ENCODE measurements at places on chromosomes 7 and 10.

- no peak for DNase-seq
These were observed 253.2 kb upstream of the SMIM30 start for GRCh38 chr7:113371416-113372043.

- no peak for DNase-seq
These were observed 162.1 kb downstream of the PLCE1 start for GRCh38 chr10:94155722-94156271.

DNA sequence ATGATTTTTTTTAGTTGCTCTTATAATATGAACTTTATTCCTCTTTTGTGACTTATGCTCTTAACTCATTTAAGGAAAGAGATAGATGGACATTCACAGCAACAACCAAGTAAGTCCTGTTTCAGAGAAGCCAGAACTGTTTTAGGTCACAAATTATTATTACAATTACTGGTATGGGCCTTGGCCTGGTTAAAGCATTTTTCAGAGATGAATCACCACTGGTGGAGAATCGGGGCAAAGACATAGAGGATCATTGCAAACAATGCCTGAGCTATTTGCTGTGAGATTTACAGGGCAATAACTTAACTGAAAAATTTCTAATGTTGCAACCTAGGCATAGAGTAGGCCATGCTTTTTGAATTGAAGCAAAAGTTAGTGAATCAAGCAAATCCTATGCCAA is 138.0 kb upstream of the YAE1 start:
- peak; percentile 79 for DNase-seq

- DNase-seq = no peak
These were observed 537 bp downstream of the NAPEPLD start for GRCh38 chr7:103148131-103148993.

DNA sequence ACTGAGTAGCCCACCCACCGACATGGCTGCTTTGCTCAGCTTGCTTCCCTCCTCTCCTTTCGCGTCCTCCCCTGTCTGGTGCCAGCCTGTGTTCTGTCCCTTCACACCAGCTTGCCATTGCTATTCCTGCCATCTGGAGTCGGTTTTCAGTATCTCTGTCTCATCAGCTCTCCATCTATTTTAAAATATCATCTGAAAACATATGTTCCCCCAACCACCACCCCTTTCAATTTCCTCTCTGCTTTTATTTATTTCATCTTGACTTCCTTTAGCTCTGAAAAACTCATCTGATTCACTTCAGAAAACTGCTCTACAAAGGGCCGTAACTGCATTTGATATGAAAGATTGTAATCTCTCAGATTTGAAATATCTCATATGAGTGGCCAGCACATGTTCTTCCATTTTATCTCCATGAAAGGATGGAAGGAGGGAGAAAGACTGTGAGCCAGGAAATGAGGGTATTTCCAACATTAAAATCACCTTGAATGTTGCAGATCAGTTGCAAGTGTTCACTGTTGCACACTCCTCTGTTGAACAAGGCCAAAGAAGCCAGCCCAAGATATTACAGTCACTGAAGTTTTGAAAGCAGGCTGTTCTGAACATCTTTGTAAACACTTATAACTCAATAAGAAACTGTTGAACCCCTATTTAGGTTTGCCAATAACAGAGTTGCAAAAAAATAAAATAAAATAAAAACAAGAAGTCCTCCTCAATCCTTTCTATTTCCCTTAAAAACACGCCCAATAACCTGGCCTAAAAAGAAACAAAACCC is 202.4 kb upstream of the NEBL start:
- peak; percentile 34 for DNase-seq

DNA sequence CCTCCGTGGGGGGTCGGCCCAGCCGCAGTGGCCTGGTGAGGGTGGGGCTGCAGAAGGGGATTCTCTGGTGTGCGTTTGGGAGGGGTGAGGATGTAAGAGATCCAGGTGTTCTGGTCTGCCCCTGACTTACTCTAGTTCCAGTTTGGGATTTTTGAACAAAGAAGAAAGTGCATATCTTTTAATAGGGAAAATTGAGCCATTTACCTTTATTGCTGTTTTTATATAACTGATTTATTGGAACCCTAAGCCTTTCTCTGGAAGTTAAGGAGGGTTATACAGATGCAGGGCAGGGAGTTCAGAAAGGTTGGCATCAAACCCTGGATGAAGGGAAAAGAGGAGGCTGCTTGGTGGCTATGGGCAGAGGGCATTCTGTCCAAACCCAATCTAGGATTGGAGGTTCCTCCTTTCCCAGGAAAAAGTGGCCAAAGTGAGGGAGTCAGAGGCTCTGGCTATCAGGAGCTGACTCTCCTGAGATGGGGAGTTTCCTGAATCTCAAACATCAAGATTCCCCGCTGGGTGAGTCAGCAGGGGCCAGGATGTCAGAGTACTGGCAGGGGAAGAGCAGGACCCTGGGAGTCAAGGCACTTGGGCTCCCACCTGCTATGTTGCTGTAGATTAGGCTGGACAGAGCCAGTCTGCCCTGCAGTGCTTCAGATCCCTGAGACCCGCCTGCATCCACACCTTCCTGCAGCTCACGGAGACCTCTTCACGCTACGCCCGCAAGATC is 67.5 kb downstream of the CLIP2 start:
- no peak for DNase-seq

- peak; percentile 58 for DNase-seq
These were observed 121.6 kb downstream of the PRKAG2 start for GRCh38 chr7:151755131-151755801.

DNA sequence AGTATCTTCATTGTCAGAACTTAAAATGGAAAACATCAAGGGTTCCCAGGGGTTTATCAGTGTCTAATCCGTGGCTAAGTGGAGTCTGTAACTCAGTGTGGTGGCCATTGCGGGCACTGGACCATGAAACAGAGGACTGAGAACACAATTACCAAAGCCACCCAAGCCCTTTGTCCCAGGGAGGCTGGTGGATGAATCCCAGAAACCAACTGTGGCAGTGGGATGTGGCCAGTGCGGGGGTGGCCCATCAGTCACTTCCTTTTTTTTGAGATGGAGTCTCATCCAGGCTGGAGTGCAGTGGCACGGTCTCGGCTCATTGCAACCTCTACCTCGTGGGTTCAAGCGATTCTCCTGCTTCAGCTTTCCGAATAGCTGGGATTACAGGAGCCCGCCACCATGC is 61.8 kb downstream of the TACC2 start:
- no peak for DNase-seq

- DNase-seq = no peak
These were observed 395.8 kb upstream of the PHF14 start for GRCh38 chr7:10577866-10578374.

GRCh38 chr10:48842231-48842630 is 97.4 kb downstream of the LRRC18 start:
- DNase-seq = no peak

GRCh38 chr10:114653926-114654325 is 4.1 kb downstream of the ABLIM1 start:
- DNase-seq = peak; percentile 15

DNA sequence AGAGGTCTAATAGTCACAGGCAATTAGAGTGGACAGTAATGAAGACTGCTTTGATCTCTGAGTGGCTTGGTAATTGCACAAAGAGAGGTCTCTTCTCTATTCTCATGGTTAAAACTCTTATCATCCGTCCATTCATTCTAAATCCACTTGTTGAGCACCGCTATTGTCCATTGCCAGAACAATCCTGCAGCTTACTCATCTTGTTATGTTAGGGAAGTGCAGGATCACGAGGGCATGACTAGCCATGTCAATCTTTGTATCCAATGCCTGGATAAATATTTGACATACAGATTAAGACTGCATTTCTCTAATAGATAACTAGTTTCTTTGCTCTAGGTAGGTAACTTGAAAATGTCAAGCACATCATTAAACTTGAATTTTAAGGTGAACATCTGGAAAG is 14.9 kb downstream of the SFTPD start:
- no peak for DNase-seq

GRCh38 chr10:61108915-61109314 is 164.9 kb upstream of the RHOBTB1 start:
- no peak for DNase-seq

DNA sequence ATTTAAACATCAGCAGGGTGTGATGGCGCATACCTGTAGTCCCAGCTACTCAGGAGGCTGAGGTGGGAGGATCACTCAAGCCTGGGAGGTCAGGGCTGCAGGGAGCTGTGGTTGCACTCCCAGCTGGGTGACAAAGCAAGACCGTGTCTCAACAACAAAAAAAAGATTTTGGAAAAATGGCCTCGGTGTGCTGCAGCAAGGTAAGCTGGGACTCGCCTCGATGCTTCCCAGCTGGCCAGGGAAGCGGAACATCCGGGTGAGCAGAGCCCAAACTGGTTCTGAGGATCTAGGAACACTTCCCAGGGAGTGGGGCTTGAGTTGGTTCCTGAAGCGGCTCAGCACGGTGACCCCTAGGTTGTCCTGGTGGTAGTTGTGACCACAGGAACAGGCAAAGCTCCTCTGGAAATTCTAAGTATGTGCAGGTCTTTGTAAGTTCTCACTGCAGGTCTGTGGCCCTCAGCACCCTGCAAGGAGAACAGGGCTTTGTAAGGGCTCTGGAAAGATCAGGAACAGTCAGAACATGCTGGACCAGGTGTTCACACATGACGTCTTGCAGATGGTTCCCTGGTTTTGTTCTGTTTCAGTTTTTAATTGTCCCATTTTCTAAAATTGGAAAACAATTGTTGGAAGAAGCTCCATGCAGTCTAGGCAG is 38.6 kb upstream of the ZMIZ2 start:
- no peak for DNase-seq

DNA sequence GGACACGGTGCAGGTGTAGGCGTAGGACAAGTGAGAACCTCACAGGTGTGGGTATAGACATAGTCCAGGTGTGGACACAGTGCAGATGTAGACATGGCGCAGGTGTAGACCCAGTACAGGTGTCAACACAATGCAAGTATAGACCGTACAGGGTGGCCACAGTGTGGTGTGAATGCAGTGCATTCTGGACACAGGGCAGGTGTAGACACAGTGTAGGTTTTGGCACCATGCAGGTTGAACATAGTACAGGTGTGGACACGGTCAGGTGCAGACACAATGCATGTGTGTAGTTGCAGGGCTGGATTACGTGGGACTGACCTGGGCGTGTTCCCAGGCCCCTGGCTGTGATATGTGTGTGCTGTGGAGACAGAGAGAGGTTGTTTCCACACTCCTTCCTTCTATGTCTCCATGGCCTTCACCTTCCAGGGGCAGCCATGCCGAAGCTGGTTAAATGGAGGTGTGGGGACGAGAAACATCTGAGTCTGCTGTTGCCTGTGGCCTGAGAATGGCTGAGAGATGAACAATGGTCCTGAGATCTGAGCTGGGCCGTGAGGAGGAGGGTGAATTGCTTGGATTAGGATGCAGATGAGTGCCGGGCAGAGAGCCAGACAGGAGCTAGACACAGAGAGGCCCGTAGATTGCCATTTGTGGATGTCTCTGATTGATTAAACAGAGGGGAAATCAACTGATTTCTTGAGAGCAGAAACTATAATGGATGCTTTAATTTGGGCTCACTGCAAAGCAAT is 343.9 kb upstream of the SHH start:
- no peak for DNase-seq

DNA sequence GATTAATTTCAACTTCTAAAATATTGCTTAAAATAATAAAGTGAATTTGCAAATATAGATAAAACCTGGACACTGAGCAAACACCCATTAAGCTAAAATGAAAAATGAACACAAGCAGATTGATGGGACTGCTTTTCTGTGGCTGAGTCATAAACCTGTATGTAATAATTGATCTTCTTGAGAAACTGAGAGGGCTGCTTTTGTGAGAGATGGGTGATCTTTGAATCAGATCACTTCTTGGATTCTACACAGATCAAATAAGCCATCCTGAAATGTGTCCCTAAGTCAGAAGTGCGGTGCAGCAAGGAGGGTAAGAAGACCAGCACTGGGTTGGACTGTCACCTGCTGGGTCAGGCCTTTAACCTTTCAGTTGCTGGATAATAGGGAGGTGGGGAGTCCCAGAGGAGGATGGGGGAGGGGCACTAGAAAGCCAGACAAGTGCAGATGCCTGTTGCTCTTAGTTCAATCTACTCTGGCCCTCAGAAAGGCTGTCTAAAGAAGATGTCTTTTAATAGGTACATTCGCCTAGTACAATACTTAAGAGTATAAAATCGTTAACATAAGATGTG is 178.2 kb upstream of the NAMPT start:
- no peak for DNase-seq

GRCh38 chr10:67809107-67809506 is 28.9 kb downstream of the DNAJC12 start:
- no peak for DNase-seq

- DNase-seq = peak; percentile 82
These were observed 35.3 kb upstream of the ZRANB1 start for GRCh38 chr10:124906551-124907001.

DNA sequence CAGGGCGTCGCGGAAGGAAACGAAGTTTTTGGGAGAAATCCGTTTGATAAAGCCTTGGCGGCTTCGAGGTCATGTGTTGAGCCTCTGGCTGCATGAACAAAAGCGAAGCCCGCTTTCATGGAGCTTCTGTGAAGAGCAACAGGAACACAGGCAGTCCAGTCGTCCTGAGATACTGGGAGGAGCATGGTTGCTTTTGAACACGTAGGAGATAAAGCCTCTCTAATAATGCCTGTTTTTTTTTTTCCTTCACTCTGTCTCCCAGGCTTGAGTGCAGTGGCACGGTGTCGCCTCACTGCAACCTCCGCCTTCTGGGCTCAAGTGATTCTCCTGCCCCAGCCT is 473 bp upstream of the ZNF32 start:
- no peak for DNase-seq

DNA sequence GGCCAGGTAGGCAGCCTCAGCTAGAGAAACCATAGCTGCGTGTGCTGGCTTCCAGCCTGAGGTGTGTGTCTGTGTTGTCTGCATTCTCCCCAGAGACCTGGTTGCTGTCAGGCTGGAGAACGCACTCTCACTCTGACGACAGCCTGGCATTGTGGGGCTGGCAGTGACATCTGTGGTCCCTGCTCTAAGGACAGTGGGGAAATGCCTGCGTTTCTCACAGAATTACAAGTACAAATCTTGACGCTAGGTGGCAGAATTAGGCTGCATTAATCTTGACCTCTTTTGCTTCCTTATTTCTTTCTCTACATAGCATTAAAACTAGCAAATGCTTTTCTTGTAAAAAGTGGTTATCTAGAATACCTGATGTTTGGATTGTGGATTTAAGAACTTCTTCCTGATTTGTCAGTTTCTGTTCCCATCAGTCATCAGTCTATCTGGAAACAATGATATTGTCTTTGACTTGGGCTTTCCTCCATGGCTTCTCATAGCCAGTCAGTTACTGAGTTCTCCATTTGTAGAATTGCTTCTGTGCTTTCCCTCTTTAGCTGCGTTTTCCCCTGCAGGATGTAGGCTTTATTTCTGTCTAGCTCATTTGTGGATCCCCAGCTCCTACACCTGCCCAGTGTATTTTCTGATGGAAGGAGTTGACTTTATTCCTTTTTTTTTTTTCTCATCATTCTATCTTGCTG is 86.0 kb downstream of the FANK1 start:
- peak; percentile 76 for DNase-seq
